ENCODE measurements at places on chromosomes 7 and 10.

DNA sequence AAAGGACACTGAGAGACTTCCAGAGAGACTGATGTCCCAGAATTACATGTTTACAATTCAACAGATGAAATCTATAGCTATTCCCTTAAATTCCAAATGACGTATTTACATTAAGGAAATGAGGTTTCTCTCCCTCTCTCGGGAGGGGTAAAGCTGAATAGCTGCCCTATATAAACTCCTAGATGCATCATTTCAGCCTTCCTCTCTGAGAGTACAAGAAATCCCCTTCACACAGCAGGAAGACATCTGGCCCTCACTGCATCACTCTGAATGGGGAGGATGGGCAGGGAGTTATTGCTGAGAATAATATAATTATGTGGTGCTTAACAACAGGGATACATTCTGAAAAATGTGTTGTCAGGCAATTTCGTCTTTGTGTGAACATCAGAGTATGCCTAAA, 11.0 kb downstream of the POT1 start:
- DNase-seq: no peak

DNA sequence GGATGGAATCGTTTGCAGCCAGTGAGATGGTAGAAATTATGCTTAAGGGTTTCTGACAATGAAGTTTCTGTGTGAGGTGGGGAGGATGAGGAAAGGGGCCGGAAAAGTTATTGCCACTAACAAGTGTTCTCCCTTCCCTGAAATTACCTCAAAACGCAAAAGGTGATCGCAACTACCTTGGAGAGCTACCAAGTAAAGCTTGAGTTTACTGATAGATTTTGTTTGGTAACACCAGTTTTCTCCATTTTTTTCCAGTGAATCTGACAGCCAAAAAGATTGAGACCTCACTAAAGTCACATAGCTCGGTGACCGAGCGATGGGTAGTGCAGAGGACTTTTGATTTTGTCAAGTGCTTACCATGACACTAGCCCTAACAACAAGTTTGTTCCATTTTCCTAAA, 1.6 kb downstream of the SUV39H2 start:
- peak; percentile 5 for DNase-seq

DNA sequence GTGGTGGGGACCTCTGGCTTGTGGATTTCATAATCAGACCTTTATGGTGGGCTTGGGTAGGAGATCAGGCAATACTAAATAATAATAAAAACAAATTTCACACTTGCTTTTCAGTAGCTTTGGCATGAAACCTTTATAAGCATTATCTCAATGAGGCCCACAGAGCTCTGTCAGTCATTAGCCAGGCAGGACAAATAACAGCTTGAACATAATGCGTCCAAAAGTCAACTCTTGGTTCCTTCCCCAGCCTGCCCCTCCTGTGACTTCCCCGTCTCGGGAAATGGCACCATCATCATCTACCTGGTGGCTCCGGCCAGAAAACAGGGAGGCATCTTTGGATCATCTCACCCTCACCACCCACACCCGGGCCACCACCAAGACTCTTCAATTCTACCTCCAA, 40.8 kb downstream of the KCTD7 start:
- DNase-seq: no peak

DNA sequence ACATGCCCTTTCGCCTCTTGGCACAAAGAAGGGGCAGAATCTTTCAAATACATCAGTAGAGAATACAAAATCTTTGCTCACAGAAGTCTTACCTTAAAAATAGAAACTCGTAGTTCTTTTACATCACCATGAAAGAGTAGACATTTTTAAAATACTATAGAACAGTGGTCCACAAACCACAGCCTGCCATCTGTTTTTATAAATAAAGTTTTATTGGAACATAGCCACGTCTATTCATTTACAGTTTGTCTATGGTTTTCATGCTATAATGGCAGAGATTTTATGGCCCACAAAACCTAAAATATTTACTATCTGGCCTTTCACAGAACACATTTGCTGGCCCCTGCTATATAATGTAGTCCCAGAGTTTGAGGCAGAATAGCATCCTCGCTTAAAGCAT, 46.1 kb upstream of the CABCOCO1 start:
- no peak for DNase-seq

- no peak for DNase-seq
Observed at GRCh38 chr10:80466724-80467326, 12.7 kb downstream of the TSPAN14 start.

DNA sequence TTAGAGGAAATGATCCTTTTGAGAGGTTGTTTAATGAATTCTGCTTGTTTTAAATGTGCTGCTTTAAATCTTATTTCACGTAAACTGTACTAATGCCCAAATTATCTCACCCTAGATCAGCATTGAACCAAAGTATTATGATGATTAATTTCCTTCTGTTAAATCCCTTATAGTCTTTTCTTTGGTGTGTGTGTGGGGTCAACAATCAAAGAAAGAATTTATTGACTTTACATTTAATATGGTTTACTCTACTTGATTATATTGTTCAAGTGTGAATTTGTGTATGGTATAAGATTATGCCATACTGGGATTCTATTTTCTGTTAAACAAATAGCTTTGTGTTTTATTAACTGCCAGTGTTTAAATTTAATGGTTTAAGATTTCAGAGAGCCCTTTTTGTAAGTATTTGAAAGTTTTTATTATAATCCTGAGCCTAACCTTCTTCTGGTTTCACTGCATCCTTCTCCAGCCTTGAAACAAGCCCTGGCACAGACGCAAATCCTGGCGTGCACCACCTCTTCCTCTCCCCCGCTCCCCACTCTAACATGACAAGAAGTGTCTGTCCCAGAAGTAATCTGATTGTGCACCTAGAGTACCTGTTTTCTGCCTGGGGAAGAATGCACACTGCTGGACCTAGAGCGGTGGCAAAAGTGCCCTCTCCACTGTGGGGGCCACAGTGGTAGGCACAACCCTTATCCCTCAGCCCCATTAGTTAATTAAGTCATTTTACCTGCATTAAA, 70.6 kb downstream of the KAT6B start:
- DNase-seq: no peak

GRCh38 chr7:1794888-1795542, 124.9 kb downstream of the ELFN1 start:
- no peak for DNase-seq

DNA sequence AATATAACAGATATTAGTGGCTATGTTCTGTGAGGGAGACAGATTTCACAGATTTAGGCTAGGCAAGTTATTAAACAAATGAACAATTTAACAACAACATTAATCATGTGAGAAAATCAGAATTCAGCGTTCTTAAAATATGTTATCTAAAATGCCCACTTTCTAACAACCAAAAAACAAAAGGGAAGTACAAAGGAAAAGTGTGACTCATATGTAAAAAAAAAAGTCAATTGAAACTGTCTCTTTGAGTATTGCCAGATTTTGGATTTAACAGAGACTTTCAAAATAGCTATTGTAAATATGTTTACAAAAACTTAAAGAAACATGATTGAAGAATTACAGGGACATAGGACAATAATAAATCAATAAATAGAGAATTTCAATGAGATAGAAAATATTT, 34.8 kb upstream of the ARHGAP22 start:
- DNase-seq: no peak

DNA sequence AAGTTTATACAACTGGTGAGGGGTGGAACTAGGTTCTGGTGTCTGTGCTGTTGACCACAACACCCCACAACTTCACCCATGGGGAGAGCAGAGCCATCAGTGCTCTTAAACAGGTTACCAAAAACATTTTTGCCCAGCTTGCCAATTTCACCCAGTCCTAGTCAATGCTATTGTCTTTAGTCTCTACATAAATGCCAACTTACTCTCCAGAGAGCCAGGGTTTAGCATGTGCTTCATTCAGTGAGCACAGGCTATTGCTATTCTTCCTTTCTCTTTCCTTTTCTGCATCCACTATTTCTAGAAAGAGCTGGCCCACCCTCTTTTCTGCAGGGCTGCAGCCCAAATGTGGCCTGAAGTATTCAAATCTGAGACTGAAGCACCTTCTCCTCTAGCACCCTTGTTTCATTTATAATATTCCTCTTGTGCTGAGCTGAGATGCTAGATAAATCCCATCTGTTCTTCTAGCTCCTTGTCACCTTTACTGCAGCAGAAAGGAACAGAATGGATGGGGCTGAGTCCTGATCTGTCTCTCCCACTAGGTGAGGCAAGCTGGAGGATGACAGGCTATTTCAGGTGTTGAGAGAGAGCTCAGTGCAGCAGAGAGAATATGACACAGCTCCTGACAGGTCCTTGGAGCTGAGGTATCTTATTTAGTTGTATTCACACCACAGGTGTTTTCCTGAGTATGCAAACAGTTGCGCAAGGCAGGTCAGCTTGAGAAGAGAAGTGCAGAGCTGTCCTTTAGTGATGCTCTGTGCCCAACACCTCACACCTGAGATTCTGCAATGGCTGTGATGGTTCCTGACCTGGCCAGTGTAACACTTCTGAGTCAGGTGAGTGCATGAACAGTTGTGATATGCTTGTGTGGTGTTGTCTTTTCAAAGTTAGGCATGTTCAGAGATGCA, 819.2 kb downstream of the CCSER2 start:
- no peak for DNase-seq

DNA sequence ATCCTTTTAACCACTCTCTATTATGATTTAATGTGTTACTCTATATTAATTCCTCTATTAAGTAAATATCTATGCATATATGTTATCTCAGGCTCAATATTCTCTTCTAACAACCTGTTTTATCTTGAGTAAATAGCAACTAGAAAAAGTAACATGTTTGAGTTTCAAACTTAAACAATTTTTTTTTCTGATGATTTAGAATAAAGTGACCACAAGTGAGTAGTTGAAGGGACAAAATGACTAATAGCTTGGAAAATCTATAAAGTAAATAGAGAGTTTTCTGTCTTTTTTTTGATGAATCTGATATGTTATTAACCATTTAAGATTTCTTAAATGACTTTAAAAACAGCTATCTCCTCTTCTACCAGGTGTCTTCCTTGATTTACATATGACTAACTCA, 483.8 kb downstream of the TFEC start:
- DNase-seq: peak; percentile 3

GRCh38 chr10:46096446-46096845, 50.4 kb upstream of the MSMB start:
- peak; percentile 20 for DNase-seq

DNA sequence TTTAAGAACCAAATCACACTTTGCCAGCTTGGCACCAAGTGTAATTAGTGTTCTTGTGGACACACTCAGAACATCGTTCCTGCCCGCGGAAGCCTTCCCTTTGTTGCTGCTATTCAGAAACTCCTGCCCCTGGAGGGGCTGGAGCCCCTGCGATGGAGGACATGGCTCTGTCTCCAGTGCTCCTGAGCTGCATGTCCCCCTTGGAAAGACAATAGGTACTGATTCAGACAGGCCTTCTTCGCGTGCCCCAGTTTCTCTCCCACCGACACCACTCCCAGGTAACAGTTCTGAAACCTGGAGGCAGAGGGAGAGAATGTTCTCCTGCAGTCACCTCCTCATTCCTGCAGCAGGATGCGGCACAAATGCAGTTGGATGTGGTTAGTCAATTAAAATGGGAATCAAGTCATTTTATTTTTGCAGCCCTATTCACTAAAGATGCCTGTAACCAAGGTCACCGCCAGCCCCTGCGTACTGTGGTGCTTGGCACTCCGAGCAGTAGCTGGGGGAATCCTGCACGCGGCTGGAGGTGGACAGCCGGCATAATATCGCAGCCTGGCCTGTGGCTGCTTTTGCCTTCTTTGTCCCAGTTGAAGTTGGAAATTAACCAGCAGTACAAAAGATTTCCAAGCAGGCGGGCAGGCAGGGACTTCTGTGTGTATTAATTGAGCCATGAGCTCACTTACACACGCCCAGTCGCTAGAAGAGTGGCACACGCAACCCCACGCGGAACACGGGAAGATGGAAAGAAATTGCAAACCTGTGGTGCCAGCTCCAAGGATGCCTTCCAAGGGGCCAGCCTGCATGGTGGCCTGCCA, 205.7 kb downstream of the EBF3 start:
- DNase-seq: no peak

DNA sequence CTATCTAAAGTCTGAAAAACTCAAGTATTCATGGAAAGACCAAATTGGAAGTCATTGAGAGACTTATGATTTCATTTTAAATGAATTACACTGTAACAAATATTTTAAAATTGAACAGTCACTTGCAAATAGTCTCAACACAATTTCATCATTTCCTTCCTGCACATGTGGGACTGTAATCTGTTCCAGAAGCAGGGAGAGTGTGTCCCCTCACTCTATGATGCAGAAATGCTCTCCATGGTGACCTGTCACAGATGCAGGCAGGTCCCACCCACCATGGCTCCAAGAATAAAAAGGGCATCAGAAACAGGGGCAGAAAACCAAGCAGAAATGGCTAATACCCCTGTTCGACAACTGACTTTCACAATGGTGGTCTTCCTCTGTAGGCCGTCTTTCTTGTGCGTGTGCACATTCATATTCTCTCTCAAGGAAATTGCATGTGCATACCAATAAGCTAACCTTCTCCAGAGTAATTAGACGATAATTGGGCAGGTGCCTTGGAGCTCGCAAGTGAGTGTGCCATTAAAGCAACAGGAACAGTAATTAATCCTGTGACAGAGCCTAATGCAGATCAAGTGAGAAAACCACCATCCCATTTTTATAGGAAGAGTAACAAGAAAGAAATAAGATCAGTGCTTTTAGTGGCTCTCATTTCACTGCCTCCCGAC, 170.9 kb downstream of the ZMYND11 start:
- DNase-seq: no peak

DNA sequence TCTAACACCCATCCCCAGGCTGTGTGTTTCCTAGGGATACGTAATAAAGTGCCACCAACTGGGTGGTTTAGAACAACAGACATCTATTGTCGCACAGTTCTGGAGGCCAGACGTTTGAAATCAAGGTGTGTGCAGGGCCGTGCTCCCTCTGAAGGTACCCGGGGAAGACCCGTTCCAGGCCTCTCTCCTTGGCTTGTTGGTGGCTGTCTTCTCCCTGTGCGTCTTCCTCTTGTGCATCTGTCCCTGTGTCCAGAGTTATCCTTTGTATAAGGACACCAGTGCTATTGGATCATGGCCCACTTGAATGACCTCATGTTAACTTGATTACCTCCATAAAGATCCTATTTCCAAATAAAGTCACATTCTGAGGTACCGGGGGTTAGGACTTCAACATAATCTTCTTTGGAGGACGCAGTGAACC, 15.6 kb downstream of the GRK5 start:
- DNase-seq: no peak

DNA sequence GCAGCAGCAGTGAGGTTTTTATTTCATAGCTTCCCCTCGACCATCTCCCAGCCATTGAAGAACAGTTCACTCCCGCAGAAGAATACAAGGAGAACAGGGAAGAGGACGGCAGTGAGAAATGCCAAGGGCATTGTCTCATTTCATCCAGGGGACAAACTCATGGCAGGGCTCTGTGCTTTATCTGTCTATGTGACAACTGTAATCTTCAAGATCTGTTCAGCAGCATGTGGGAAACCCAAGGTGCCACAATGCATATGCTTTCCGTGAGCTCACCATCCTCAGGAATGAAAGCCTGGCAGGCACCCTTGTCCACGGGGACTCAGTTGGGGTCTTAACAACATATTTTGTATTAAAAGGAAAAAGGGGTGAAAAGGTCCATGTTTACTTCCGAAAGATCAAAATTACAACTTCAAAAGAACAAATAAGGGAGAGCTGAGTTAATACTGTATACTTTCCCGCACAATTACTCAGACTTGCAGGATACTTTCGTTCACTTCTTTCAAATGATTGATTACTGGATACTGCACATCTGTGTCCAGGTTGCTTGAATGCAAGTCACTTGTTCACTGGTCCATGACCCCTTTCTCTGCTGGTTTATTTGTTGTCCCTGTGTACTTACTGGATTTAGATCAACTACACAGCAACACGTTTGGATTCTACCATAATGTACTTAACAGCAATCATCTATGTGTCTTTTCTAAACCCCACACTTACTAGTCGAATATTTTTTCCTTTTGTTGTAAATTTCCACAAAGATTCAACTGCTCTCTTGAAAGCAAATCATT, 90.1 kb upstream of the ATP6V0A4 start:
- no peak for DNase-seq

GRCh38 chr10:26970667-26971066, 109.9 kb upstream of the ABI1 start:
- no peak for DNase-seq

Measured in iris pigment epithelial cell (primary cell).